DMS79 (cell line): ENCODE measurements at places on chromosomes 16 and 17.

DNA sequence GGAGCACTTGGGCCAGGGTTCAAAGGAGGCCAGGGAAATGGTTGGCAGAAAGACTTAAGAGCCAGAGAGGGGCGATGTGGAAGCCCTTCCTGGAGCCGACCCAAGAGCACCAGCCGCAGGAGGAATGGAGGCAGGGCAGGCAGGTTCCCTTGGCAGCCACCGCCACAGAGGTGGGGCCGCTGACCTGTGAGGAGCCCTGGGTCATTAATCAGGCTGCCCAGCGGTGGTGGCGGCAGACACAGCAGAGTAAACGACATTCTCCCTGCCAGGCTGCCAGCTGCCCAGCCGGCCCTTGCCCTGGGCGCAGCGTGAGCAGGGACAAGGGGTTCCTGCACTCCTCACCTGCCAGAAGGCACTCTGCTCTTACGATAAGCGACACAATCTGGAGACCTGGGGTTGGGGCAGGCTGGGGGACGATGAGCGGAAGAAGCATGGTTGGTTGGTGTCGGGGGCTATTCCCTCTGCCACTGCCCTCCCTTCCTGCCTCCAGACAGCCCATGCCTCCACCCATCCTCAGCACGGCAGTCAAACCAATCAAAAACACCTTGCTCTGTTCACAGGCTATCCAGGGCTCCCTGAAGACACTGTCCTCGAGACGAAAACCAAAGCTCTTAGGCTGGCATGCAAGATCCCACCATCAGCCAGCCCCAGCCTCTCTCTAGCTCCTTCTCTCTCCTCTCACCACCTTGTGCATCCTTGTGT, 40.9 kb downstream of the PLXDC1 start:
- DNase-seq: peak; percentile 37

DNA sequence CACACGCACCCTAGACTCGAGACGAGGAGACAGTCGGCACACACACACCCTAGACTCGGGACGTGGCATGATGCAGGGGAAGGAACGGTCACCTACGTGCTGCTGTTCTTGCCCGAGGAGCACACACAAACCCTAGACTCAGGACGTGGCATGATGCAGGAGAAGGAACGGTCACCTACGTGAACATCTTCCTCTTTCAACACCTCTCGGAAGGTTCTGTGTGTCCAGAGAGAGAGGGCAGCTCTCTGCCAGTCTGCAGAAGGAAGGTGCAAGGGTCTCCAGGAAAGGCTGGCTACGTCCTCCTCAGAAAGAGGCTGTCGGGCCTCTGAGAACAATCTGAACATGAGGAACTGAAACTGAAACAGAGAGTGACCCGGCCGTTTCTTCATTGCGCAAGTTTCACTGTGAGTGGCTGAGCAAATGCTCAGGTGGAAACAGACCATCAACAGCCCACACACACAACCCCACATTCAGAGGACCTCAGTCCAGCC, 43.4 kb downstream of the ZNF276 start:
- no peak for DNase-seq

DNA sequence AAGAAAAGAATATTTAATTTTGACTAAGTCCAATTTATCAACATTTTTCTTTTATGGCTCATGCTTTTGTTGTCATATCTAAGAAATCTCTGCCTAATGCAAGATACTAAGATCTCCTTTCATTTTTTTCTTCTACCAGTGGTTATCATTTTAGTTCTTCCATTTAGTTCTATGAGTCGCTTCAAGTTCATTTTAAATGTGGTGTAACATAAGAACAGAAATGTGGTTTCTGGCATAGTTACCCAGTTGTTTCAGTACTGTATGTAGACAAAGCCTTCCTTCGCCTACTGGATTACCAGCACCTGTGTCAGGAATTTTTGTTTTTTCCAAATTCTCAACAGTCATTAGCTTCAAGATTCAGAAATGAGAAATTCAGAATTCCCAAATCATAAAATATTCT, 175.7 kb downstream of the PARN start:
- no peak for DNase-seq

DNA sequence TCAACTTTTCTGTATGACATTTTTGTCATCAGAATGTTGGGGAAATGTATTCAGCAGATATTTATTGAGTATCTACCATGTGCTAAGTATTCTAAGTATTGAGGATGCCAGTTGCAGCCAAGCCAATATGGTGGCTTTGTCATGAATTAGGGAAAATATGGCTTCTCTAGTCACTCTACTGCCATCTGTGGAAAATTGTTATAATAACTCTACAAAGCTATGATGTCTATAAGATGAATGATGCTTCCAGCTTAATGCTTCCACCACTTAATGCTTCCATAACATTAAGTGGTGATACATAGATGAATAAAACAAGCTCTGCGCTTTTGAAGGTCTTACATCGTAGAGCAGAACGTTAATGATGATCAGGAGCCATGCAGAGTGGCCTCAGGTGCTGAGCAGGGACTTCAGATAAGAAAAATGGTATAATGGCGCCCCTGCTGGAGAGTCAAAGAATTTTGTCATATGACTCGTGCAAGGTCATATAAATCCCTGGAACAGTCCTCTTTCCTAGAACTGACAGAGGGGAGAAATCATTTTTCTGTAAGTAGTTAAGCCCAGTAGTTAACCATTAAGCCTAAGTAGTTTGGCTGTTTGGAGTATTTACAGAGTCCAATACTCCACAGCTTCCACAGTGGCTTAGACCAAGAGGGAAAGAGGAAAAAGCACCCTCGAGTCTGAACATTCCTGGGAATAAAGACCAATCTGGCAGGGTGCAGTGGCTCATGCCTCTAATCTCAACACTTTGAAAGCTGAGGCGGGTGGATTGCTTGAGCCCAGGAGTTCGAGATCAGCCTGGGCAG, 2.7 kb upstream of the TMIGD1 start:
- DNase-seq: no peak

DNA sequence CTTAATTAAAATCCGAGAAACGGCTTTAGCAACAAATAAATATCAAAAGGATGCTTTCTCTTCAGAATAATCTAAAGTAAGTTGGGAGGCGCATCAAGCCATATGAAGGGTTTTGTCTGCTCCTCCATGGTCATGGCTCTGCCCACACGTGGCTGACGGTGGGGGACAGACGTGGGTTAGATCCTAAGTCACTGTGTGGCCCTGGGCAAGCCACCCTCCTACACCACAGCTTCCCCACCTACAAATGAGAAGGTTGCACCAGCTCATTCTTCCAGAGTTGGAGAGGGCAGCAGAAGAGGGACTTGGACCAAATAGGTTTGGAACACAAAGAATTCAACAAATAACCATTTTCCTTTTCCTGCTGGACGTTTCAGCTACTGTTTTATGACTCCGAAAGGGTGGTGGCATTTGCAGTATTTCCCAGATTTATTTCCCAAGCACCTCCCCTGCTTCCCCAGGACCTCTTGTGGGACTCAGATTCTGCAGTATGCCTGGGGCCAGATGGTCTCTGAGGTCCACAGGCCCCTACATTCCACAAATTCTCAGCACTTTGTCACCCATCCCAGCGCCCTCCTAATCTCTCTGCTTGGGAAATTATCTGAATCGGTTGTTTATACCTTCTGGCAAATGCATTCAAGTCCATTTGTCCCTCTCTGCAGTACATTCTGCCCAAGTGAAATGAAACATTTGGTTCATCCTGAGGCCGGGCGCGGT, 17.8 kb downstream of the LRRC75A start:
- no peak for DNase-seq
